ENCODE measurements at places on chromosomes 5 and 9.

DNA sequence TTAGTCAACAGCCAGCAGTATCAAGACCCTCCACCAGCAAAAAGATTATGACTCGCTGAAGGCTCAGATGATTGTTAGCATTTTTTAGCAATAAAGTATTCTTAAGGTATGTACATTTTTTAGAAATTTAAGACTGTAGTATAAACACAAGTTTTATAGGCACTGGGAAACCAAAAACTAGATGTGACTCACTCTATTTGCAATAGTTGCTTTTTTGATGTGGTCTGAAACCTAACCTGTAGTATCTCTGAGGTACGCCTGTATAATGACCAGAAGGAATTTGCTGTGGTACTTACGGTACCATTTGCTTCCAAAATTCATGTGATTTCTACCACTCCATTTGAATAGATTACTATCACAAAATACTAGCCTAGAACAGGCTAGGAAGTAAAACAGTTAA, 60.8 kb downstream of the WDR41 start:
- DNase-seq = no peak

DNA sequence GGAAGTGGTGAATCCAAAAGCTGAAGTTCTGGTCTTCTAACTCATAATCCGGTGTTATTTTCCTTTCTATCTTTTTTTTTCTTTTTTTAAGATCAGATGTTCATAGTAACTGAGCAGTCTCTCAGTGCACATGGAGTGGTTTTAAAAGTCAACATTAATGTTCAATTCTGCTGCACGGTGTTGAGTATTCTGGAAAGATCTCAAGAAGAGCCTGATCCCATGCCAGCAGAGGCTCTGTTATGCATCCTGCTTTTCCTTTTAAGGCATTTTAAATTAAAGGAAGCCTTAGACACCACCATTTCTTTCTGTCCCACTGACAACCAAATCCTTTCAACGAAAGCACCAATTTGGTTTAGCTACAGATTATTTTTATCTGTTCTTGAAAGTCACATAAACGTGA, 33.4 kb downstream of the SEMA5A start:
- no peak for DNase-seq

DNA sequence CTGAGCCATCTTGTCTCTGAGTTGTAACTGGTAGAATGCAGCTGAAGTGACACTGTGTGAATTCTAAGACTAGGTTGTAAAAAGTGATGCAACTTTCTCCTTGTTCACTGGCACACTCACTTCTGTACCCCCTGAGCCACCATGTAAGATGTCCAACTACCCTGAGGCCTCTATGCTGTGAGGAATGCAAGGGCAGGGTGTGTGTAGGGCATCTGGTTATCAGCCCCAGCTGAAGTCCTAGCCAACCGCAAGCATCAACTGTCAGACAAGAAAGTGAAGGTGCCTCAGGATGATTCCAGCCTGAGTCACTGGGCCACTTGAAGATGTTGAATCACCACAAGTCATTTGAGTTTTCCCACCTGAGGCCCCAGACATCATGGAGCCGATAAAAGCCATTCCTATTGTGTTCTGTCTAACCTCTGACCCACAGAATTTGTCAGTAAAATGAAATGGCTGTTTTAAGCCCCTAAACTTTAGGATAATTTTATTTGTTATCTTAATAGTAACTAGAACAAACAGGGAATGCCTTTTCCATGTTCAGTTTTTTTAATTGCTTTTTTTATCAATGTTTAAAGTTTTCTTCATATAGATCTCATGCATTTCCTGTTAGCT, 18.7 kb upstream of the RHOBTB3 start:
- DNase-seq = no peak

DNA sequence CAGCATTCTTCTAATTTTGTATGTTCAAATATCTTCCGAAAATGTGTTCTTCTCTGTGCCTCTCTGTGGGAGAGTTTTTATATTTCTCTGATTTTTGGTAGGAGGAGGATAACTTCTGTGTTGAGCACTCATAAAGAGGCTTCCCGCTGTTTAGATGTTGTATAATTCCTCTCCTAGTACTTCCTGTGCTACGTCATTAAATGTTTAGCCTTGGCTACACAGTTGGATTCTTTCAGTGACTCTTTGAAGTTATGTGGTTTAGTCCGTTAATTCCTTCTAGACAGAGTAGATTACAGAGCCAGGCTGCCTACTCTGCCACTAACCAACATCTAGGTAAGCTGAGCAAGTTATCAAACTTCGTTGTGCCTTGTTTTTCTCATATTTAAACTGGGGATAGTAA, 302.6 kb downstream of the OSTF1 start:
- DNase-seq = no peak

GRCh38 chr5:73826301-73827105, 200.5 kb downstream of the ARHGEF28 start:
- DNase-seq = no peak

DNA sequence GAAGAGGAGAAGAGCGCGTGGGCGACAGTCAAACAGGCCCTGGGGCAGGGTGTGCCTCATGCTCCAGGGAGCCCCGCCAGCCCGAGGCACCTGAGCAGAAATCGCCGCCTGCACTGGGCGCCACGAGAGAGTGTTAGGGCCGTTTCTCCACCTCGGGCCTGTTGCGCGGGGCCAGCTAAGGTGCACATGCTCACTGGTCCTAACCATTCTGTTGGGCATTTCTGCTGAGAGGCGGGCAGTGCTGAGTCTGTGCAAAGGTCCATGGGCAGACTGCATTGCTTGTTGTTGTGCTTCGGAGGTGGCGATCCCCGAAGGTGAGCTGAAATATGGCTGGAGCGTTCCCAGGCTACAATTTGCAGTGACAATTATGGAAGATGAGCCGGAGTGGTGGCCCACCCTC, 367.8 kb upstream of the SPATA31A5 start:
- DNase-seq = no peak

- no peak for DNase-seq
Observed at GRCh38 chr5:83048277-83048676, 28.9 kb downstream of the TMEM167A start.

- DNase-seq = no peak
Observed at GRCh38 chr9:33161589-33162132, 5.5 kb downstream of the B4GALT1 start.

DNA sequence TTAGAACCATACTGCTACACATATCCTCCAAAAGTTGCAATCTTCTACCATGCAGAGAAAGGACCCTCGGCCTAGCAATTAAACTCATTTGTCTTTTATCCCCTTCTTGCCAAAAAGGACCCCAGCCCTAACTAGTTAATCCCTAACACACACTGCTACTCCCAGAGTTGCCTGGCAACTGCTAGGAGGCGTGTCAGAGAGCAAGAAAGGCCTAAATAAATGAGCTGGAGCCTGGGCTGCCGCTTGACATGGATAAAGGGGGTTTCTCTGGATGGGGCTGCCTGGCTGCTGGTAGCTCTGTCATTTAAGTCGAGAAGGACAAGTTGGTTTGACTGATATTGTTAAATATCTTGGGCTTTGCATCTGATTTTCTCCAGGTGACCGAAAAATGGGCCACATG, 194.8 kb downstream of the CRB2 start:
- no peak for DNase-seq

- peak; percentile 66 for DNase-seq
Observed at GRCh38 chr5:14872070-14872989, 752 bp upstream of the ANKH start.

DNA sequence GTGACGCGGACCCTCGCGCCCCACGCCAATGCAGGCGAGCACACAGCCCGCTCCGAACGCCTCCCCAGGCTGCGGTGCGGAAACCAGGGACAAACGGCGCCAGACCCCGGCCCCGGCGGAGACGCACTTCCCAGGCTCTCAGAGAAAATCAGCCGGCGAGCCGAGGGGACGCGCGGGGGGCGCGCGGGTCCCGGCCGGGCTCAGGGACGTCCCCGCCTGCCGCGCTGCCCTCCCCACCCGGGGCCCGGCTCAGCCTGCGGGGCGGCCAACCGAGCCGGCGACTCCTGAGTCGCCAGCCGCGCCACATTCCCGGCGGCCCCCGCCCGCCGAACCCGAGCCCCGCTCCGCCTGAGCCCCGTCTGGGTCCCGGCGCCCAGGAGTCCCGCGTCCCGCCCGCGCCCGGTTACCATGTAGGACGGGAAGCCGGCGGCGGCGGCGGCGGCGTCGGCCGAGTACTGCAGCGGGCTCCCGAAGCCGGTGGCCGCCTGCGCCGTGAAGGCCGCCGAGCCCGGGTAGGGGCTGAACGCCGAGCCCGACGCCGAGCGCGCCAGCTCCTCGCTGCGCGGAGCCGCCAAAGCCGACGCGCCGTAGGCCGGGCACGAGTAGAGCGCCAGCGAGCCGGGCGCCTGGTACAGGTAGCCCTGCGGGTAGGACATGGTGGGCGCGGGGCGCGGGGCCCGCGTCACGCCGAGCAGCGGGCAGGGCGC, 566 bp downstream of the IRX2 start:
- DNase-seq = no peak

- no peak for DNase-seq
Observed at GRCh38 chr9:16106021-16106571, 553.3 kb downstream of the CCDC171 start.

GRCh38 chr9:121283856-121284732, 16.1 kb downstream of the GSN start:
- DNase-seq = no peak

GRCh38 chr5:88438006-88438405, 169.4 kb upstream of the TMEM161B start:
- no peak for DNase-seq

DNA sequence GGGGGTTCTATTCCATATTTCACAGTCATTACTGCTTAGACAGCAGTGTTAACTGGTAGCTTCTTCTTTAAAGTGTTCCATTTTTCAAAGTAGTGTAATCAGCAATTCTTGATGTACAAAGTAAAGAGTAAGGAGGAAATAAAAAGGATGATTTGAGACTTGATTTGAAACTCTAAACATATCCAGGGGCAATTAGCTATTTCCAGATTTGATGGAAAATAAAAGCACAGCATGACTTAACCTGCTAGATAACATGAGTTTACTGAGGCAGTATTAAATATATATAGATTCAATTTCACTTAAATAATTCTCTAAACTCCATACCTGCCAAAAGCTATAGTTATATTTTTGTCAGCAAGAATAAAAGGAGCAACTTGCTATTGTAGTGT, 29.8 kb downstream of the NR2F1 start:
- no peak for DNase-seq

DNA sequence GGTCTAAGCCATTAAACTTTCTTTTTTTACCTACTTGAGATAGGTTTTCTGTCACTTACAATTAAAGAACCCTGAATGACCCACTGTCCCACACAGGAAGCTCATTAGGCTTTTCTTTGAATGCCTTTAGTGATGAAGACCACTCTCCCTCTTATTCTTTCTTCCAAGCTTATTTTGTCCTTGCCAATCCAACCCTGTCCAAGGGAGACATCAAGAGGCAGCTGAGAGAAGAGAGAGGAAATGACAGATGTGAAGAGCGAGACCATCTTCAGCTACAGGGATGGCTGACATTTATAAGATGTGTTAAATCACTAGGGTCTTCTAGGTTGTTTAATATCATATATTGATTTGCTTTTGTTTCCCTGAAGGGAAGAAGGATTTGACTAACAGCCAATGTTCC, 133.5 kb downstream of the FAM114A2 start:
- no peak for DNase-seq

GRCh38 chr5:174147551-174147950, 102.0 kb downstream of the NSG2 start:
- DNase-seq = no peak

DNA sequence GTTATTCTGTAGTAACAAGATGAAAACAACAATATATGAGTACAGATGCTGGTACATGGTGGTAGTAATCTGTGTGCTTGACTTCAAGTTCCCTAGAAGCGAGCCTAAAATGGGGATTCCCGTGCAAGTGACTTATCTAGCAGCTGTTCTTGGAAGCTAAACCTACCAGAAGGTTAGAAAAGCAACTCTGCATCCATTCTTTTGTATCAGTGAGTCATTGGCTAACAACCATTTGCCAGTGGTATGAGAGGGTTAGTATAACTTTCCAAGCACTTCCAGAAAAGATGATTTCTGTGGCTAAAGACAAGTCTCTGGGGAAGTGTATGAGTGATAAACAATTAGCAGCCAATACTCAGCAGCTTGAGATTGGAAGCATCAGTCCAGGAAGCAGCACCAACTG, 787.7 kb upstream of the CDH6 start:
- no peak for DNase-seq

DNA sequence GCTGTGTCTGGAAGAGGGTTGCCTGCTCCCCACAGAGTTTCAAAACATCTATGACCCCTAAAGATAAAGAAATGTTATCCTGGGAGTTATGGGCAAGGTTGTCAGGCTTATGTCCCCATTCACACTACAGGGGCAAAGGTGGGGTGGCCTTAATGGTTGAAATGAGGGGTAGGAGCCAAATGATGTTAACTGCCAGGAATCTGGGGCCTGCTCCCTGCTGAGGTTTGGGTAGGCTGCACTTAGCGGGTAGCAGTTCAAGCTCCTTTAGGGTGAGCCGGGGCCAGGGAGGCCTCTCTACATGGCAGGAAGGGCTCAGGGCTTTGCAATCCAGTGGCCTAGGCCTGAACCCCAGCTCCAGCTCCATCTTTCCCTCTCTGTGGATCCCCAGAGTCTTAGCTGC, 3.0 kb downstream of the FGF18 start:
- no peak for DNase-seq

GRCh38 chr5:31213257-31213656, 19.8 kb downstream of the CDH6 start:
- no peak for DNase-seq

DNA sequence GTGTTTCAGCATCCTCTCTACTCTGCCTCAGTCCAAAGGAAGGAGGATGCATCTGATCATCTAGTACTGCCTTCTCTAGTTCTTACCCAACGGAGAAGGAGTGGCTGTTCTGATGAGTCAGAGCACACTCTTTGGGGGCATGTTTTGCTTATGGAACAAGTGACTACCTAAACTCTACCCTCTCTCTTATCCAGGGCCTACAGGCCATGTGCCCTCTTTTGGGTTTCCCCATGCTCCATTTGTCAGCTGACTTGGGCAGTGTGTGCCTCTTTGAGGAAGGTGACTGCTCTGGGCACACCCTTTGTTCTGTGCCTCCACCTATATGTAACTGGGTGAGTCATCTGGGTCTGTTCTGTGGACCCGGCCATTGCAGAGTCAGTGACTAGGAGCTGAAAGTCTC, 89.6 kb upstream of the BNC2 start:
- no peak for DNase-seq

- DNase-seq = no peak
Observed at GRCh38 chr9:71001780-71002386, 119.5 kb downstream of the TRPM3 start.

- no peak for DNase-seq
Observed at GRCh38 chr5:103480246-103480645, 82.3 kb downstream of the NUDT12 start.

GRCh38 chr5:66864240-66864884, 268.2 kb downstream of the MAST4 start:
- no peak for DNase-seq

DNA sequence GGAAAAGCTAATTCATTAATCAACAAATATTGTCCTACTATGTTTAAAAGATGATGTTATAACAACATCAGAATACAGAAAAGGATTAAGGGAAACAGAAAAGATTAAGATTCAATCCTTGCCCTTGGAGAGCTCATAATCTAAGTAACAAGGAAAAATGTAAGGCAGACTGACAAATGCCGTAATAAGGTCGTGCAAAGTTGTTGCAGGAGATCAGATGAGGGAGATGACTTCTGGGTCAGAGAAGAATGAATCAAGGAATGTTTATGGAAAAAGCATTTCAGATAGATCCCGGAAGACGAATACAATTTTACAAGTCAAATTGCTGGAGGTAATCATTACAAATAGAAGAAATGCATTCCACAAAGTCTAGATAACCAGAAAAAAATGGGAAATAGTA, 6.4 kb downstream of the ADAMTS6 start:
- no peak for DNase-seq
